ENCODE measurements at places on chromosomes 3 and 15.
A peak's percentile ranks its signal among the peaks of the same experiment; 100 is the strongest.

GRCh38 chr3:28745916-28746617 lies 397.4 kb upstream of the AZI2 start:
- no peak for DNase-seq

DNA sequence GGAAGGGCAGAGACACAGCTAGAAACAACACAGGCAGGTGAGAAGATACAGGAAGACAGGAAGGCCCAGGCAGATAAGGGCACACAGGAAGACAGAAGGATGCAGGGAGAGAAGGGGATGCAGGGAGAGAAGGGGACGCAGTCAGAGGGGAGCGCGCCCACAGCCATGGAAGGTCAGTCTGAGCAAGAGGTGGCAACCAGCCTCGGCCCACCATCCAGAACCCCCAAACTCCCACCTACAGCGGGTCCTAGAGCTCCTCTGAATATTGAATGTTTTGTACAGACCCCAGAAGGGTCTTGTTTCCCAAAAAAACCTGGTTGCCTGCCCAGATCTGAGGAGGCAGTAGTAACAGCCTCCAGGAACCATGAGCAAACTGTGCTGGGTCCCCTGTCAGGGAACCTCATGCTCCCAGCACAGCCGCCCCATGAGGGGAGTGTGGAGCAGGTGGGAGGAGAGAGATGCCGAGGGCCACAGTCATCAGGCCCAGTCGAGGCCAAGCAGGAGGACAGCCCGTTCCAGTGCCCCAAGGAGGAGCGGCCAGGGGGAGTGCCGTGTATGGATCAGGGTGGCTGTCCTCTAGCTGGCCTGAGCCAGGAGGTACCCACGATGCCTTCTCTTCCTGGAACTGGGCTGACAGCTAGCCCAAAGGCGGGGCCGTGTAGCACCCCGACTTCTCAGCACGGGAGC lies 27.6 kb upstream of the SLC28A1 start:
- no peak for DNase-seq

- peak; percentile 6 for DNase-seq
Observed at GRCh38 chr3:153658136-153658535, 463.1 kb upstream of the ARHGEF26 start.

DNA sequence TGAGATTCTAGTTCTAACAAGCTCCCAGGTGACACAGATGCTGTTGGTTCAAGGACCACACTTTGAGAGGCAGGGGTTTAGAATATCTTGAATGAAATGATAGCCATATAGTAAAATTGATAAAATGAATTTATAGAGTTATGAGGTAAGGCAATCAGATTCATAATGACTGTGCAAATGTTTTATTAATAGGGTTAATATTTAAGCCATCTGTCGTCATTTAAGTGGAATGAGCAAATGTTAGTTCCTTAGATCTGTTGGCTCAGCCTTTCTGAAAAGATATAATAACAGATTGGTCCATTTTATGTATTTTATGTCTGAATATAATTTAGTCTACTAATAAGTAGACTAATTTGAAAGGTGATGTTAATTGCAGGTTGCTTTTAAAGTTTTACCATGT lies 12.9 kb downstream of the REC114 start:
- DNase-seq: no peak

GRCh38 chr3:63912768-63913588 lies 795 bp upstream of the SCAANT1 start:
- DNase-seq: no peak

GRCh38 chr3:31533169-31534064 lies 692 bp downstream of the STT3B start:
- no peak for DNase-seq

- no peak for DNase-seq
Observed at GRCh38 chr15:89647191-89647851, 7.9 kb downstream of the KIF7 start.

- no peak for DNase-seq
Observed at GRCh38 chr3:43647331-43648166, 25.7 kb upstream of the ANO10 start.

DNA sequence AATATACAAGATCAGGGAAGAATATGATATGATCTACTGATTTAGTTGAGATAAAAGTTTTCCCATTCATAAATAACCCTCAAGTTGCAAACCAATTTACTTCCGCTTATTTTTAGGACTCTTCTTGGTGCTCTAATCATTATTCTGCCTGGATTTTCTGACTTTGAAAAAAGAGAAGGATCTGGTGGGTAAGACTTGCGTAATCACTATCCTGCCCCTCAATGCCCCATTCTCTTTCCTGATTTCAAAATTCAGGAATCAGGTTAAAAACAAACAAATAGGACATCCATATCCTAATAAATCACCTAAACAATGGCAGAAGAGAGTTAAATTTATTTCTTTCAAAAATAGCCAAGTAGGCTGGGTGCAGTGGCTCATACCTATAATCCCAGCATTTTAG lies 127.5 kb downstream of the CLASP2 start:
- DNase-seq: no peak

DNA sequence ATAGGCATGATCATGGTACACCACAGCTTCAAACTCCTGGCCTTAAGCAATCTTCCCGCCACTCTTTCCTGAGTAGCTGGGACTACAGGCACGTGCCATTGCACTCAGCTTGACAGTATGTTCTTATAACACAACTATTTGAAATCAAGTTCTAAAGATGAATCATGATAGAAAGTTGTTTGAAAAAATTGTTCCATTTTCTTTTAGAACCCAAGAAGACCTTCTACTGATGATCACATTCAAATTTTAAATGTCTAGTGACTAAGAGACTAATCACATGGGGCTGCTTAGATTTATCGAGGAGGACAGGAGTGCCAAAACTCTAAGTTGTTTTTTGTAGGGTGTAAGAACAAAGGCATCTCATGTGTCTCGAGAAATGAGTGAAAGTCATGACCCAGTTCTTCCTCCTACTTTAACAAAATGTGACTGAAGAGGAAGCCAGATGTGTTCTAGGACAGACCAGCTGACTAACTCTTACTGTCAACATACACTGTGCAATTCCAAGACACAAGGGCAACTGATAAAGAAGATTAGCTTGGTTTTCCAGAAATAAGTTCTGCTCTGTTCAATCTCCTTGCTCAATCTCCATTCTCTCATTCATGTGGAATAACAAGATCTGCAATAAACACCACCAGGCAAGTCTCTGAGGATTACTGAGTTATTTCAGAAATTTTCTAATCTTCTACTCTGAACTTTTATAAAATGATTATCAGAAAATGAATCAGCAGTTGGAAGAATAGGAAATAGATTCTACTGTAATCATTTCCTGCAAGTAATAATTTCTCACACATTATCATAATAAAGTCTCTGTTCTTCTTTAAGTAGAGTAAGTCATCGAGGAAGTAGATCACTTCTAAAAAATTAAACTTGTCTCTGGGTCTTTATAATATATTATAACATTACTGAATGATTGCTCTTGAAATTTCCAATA lies 122.6 kb upstream of the CCNL1 start:
- DNase-seq: peak; percentile 97

DNA sequence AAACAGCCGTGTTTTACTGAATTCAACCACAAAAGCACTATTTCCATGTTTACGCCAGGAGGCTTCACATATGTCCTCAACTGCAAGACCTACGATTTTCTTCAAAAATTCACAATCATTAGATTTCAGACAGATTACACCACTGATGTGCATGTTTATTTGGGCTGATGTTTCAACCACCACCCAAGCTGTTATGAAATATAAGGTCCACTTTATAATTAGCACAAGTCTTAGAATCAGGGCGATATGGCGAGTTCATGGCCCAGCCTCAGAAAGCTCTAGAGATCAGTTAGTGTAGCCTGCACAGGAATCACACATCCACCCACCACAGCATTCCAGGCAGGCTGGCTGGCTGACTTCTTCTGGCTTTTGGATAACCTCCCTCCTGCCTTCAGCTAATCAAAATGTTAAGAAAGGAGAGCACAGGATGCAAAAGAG lies 15.4 kb downstream of the SH3BP5 start:
- DNase-seq: no peak

DNA sequence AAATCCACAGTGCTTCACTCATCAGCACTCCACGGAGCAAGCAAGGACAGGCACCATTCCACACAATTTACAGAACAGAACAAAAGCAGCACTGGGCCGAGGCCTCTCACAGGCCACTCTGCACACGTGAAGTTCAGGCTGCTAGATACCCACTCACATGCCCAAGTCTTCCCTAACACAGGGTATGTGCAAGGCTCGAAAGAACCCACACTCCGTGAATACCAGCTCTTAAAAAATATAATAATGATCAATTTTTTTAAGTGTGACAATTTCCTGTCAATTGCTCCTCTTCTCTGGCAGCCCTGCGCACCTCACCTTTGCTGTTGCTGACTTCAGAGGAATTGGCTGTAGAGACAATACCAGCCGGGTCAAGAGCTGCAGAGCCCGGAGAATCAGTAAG lies 19.0 kb downstream of the XPC start:
- no peak for DNase-seq

- no peak for DNase-seq
Observed at GRCh38 chr3:51983578-51984268, 388 bp downstream of the ACY1 start.
